Vagina (tissue), 2 donors: ENCODE measurements at places on chromosomes 3 and 15. TPM values are rescaled to one million over a fixed set of nuclear protein-coding genes. Genes with fewer than 3 reads are reported as not detected.

The CIB2 gene
- 13.0 TPM for total RNA-seq

The PRKCI gene
- total RNA-seq: 33.9 TPM

The HTD2 gene
- 3.7 TPM for total RNA-seq

DNA sequence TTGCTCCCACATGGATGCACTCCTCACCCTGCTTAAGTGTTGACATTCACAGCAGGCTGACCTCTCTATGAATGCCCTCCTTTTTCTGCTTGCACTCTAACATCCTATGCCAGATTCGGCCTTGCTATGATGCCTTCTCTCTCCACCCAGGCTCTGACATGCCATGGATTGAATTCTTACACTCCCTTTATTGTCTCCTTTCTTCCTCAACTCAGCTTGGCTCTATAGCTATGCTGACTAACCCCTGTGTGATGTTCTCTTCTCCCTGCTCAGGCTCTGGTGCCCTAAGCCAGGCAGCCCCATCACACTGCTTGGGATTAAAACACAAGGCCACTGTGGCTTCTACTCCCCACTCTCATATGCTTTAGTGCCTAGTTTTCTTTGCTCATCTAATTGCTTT is 563.7 kb downstream of the NSUN3 start:
- no peak for DNase-seq

DNA sequence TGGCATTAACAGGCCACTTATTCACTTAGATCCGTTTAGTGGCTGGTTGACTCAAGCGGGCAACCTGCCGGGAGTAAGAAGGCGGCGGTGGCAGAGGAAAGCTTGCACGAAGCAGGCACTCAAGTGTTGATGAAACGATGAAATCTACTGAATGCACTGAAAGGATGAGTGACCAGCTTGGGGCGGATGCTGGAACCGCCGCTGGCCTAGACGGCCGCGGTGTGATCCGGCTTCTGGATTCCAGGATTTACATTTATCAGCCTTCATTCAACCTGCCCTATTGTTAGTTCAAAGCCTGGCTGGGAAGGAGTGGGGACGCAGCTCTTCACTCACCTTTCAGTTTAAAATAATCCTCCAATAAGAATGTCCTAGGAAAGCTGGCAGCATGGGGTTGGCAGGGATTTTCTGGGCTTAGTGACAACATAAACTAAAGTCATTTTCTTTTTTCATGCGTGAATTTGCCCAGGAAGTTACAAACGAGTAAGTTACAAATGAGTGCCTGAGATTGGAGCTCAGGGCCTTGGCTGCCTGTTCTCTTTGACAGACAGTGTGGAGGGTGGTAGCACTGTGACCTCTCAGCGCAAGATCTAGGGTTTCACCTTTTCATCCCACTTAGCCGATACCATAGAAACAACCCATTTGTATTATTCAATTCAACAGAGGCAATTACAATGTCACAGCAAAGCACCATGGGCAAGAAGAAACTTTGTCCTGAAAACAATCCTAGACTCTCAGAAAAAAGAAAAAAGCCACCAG is 1.1 kb upstream of the PLCH1 start:
- no peak for DNase-seq

DNA sequence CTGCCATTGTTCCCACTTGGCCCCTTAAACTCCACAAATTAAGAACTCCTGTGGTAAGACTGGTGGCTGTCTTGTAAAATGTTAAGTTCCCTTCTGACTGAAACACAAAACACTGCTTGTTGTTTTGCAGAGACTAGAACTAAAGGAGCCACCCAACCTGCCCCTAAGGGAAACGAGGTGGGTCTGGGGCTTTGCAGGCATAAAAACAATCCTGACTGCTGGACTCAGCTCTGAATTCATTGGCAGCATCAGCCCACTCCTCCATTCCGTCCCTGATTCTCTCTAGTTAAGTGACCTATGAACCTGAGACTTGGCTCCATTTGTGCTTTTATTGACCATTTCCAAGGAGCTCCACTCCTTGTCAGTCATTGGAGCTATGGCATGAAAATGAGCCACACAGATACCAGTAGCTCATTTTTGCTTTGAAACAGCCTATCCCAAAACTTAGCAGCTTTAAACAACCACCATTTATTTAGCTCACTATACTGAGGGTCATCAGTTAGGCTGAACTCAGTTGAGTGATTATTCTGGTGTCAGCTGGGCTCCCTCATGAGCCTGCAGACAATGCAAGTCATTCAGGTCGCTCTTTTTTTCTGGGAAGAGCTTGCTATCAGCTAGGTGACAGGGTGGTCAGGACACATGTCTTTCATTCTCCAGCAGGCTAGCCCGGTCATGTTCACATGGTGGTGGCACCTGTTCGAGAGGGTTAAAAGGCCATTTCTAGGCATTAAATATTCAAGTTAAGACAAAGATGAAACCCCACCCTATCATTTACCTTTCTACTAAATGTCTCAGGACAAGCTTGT is 175.1 kb upstream of the CTNNB1 start:
- no peak for DNase-seq

- no peak for DNase-seq
Observed at GRCh38 chr15:81410318-81410753, 36.3 kb upstream of the TMC3 start.

GRCh38 chr3:171018156-171018935 is 8.2 kb downstream of the SLC2A2 start:
- DNase-seq: no peak

- no peak for DNase-seq
Observed at GRCh38 chr3:14439501-14440167, 37.2 kb downstream of the SLC6A6 start.

- DNase-seq: peak; percentile 31
Observed at GRCh38 chr15:29143909-29144635, 125.5 kb downstream of the NSMCE3 start.

GRCh38 chr15:85625856-85626255 is 168.9 kb downstream of the KLHL25 start:
- DNase-seq: no peak

DNA sequence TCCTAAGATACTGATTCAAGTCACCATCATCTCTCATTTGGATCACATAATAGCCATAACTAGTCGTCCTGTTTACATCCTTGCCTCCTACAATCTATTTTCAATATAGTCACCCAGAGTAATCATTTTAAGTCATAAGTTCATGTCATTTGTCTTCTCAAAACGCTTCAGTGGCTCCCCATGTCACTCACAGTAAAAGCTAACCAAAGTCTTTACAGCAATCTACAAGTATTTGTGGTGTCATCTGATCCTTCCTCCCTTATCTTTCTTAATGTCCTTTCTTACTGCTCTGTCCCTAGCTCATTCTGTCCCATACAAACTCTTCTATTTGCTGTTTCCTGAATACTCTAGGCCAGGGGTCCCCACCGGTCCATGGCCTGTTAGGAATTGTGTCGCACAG is 28.8 kb downstream of the GBE1 start:
- DNase-seq: no peak

GRCh38 chr15:25244731-25245585 is 193.9 kb downstream of the UBE3A start:
- DNase-seq: no peak

GRCh38 chr15:77099741-77100463 is 29.0 kb upstream of the TSPAN3 start:
- DNase-seq: no peak

GRCh38 chr3:118805007-118805406 is 229.6 kb downstream of the IGSF11 start:
- no peak for DNase-seq
